NCI-H460 (cell line): ENCODE measurements at places on chromosomes 1 and 21.

DNA sequence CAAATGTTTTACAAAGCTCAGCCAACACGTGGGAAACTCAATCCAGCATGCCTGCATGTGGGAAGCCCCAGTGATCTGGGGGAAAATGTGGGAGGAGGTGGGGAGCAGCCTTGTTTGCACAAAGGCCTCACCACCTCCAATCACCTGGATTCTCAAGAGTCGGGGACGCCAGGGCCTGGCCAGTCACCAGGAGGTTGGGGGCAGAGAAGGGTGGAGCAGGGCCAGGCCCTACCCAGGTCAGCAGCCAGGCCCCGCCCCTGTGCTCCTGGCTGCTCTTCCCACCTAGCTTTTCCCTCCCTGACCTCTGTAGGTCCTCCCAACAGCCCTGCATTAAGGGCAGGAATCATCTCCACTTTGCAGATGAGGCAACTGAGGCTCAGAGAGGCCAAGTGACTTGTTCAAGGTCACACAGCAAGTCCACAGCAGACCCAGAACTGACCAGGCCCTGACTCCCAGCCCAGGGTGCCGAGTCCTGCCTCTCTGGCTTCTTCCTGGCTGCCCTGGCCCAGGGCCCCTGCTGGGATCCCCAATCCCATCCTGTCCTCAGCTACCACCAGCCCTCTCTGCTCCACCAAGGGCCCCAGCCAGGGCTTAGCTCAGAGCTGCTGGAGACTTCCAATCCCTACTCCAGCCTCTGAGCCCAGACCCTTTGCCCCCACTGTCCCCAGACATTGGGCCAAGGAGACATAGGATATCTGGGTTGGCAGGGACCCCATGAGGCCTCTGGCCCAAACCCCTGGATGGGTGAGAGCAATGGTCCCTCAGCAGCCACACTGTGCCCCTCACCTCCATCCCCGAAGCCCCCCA is 508.6 kb downstream of the PTPRU start:
- DNase-seq, result no peak

- no peak for DNase-seq
Measured at GRCh38 chr1:205971082-205971481, 27.8 kb upstream of the SLC26A9 start.

DNA sequence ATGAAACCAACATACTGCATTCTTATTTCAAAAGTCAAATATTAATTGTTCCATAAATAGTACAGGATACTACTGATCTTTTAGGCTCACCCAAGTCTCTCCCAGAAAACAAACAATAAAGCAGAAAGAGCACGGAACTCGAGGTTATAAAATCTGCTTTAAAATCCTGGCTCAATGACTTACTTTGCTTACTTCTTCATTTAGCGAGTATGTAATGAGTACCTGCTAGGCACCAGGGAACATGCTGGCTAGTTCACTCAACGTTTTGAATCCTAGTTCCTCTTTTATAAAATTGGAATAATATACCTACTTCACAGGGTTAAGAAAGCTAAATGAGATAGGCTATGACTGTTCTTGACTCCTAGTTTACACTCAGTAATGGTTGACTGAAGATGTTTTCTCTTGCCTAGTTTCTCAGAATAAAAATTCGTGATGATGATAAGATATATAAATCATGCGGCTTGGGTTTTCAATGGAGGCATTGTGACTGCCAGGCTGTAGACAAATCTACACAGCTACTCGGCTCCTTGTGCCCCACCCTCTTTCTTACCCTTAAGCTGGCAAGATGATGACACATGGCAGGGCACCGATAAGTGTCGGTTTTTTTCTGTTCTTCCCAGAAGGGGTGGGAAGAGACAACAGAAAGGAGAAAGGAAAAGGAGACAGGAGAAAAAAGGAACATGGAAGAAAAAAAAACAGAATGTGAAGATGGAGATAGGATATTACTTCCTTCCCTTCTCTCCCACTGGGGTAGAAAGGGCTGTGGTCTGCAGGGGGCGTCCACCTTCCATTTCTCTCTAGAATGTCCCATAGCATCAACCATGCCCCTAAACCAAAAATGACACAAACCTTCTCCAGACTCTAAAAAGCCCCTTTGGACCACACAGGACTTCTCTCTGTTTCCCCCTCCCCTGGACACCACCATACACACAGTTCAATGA is 507.1 kb downstream of the SMYD3 start:
- no peak for DNase-seq

GRCh38 chr1:234639961-234640360 is 30.0 kb upstream of the IRF2BP2 start:
- no peak for DNase-seq

DNA sequence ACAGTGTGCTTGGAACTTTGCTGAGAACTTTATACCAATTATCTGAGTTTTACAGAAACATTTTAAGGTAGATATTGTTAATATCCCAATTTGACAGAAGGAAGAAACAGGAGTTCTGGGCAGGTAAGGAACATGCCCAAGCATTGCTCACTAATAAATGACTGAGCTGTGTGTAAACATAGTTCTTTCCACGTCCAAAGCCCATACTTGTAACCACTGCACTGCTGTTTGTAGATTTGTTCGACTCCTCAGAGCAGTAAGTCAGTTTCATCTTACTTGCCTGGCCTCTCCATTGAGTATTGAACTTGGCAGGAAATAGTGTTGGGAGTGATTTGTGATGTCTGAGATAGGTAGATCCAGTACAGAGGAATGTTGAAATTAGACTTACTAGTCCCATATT is 335.1 kb downstream of the KIF26B start:
- no peak for DNase-seq

DNA sequence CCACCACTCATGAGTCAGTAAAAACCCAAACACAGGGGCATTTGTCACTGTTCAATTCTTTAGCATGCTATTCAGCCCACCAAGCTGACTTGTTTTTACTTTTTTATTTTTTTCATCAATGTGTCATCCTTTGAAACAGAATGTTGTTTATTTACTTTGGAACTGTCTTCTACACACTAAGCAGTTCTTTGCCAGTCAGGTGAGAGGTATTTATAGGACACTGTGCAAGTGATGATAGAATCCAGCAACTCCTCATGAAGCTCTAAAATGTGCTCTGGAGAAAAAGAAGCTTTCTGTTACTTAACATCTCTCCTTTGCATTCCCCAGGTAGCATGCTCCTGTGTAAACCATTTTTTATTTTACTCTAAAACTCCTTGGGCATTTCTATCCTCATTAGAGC is 582.0 kb upstream of the TMPRSS15 start:
- no peak for DNase-seq

DNA sequence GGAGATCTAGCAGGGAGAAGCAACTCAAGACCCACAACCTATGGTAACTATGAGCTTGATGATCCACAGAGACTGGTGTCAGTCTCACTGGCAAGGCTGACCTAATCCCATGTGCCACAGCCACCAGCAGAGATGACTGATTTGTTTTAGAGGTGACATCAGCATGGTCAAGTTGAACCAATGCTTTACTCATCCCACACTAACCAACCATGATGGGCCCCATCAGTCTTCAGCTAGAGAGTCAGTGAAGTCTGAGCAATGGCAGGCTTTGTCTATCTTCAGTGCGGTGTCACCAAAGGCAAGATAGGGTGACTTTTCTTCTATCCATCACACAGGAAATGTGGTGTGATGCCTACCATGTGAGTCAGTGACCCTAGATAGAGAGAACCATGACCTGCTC is 1470.7 kb downstream of the NCAM2 start:
- no peak for DNase-seq
